ENCODE measurements at places on chromosomes 4 and X.

DNA sequence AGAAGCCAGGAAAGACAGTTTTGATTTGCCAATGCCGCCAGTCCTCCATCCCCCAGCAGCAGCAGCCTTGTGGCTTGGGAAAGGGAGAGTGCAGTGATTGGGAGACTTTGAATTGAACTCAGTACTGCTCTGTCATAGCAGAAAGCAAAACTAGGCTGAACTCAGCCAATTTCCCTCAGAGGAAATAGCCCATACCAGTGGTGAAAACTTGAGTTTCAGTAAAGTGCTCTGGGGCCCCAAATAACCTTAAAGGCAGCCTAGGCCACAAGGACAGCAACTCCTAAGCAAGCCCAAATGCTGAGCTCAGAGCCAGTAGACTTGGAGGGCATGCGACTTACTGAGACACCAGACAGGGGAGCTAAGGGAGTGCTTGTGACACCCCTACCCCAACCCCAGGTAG, 2.0 kb upstream of the PROM1 start:
- H3K27me3 ChIP-seq, result peaks cover 66% of the 10 kb centered on the region
- H3K36me3 ChIP-seq, result no peaks in the 10 kb centered on the region
- DNase-seq, result no peak

GRCh38 chrX:40145923-40146261, 48.1 kb upstream of the BCOR start:
- peak overlapping the region; percentile 85 for H3K4me3 ChIP-seq
- H3K4me1 ChIP-seq, result peaks cover 19% of the 10 kb centered on the region
- peaks cover 9% of the 10 kb centered on the region for H3K27me3 ChIP-seq

- H3K27ac ChIP-seq, result no peak overlapping the region
- peaks cover 16% of the 10 kb centered on the region for H3K4me1 ChIP-seq
- H3K27me3 ChIP-seq, result no peaks in the 10 kb centered on the region
- DNase-seq, result no peak
- H3K36me3 ChIP-seq, result peaks cover 8% of the 10 kb centered on the region
- no peak overlapping the region for H3K4me3 ChIP-seq
Measured at GRCh38 chr4:25346913-25347312, 30.1 kb upstream of the ANAPC4 start.

- no peak overlapping the region for H3K4me3 ChIP-seq
- H3K36me3 ChIP-seq, result peaks cover 4% of the 10 kb centered on the region
- H3K27me3 ChIP-seq, result no peaks in the 10 kb centered on the region
- no peak for DNase-seq
Measured at GRCh38 chr4:141079393-141079930, 53.8 kb downstream of the RNF150 start.

DNA sequence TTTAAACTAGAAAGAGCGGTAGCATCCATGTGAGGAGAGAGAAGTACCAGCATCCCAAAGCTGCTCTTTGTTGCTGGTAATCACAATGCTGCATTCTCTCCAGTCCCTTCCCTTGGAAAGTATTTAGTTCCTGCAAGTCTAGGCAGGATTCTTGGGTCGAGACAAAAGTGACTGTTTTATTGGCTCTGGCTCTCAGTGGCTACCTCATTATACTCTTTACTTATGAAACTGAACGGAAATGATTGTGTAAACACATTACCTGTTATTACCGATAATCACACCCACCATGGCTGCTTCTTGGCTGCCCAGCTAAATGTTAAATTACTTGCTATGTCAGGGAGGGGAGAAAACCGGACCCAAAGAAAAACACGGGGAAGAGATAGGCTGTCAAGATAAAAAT, 26.2 kb downstream of the ATXN3L start:
- no peaks in the 10 kb centered on the region for H3K27me3 ChIP-seq
- H3K4me3 ChIP-seq, result peak overlapping the region; percentile 30
- H3K27ac ChIP-seq, result peak overlapping the region; percentile 46
- H3K36me3 ChIP-seq, result no peaks in the 10 kb centered on the region
- no peaks in the 10 kb centered on the region for H3K4me1 ChIP-seq

Measured in type B pancreatic cell (in vitro differentiated cells).